ENCODE measurements at places on chromosomes 16 and 17.

- no peak for DNase-seq
Measured at GRCh38 chr16:84000989-84001642, 33.1 kb downstream of the NECAB2 start.

GRCh38 chr17:58229881-58230280 lies 8.5 kb upstream of the LPO start:
- DNase-seq = no peak

- no peak for DNase-seq
Measured at GRCh38 chr16:85753976-85754375, 3.1 kb upstream of the C16orf74 start.

- no peak for DNase-seq
Measured at GRCh38 chr16:4726616-4727015, 7.5 kb downstream of the ANKS3 start.

DNA sequence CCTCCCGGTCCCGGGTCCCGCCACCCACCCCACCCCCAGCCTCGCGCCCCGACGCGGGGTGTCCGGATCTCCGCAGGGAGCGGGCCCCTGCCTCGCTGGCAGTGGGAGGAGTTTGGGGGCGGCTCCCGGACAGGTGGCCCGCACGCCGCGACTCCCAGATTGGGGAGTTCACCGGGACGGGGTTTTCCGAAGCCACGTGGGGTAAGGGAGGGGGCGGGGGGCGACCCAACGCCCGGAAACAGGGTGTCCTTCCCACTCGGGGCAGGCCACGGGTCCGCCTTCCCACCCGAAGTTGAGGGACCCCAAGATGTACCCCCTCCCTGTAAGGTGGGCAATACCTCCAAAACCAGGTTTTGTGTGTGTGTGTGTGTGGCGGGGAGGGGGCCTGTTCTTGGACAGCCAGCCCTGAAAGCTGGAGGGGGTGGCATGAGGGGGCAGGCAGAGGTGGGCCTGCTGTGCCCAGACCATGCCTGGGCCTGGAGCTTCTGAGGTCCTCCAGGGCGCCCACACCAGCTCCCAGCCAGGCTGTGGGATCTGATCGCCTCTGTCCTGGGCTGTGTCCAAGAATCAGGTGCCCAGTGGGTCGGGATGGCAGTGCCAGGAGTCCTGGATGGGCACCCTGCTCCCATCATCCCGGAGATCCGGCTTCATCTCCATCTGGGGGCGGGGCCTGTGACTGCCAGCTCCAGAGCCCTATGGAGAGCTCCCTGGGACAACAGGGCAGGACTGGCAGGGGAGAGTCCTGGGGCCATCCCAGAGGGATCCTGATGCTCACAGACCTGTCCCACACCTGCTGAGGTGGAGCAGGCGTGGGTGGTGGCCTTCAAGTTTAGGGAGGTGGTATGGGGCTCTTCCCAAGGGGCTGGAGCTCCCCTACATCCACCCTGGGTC lies 767 bp downstream of the SYNGR2 start:
- DNase-seq = peak; percentile 58

GRCh38 chr16:69195369-69196029 lies 8.5 kb downstream of the SNTB2 start:
- no peak for DNase-seq

DNA sequence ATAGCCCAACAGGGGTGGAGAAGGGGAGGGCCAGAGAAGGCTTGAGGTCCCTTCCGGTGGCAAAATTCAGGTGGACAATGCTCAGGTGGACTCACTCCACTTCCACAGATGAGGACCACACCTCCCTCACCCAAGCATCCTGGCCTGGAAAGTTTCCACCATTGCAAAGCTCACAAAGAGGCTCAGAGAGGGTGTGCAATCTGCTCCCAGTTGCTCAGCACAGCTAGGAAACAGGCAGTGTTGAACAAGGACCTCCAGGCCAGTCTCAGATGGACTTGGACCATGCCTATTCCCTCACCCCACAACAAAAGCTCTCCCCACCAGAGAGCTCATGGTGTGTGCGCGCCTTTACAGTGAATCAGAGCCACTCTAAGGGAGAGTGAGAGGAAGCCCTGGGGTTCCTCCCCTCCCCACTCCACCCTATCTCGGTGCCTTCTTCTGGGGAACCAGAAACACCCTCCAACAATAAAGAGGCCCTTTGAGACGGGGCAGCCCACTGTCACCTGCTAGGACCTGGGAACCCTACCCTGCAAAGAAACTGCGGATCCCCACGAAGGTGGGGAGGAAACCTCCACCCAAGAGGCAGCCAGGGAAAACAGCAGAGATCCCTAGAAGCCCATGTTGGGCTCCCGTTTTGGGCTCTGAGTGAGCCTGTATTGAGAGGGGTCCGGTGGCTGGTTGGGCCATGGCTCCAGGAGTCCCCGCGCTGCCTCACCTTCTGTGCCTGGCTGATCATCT lies 1.6 kb downstream of the FAM83G start:
- no peak for DNase-seq

GRCh38 chr16:84735849-84736586 lies 36.2 kb downstream of the USP10 start:
- DNase-seq = no peak

DNA sequence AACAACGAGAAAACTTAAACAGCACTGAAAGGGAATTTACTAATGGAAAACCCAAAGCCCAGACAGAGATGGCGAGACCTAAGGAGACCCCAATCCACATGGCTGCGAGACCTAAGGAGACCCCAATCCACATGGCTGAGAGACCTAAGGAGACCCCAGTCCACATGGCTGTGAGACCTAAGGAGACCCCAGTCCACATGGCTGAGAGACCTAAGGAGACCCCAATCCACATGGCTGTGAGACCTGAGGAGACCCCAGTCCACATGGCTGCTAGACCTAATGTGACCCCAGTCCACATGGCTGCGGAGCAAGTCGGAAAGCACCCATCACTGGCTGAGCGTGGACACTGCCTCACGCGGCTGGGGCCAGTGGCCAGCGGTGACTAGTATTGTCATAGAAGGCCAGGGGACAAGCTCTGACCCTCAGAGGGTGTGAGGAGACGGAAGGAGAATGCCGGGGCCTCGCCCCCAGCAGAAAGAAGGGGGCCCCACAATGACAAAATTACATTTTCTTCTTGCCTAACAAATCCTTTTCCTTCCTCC lies 241.8 kb downstream of the C16orf95 start:
- no peak for DNase-seq

GRCh38 chr16:89507214-89507833 lies 879 bp upstream of the SPG7 start:
- DNase-seq = no peak

DNA sequence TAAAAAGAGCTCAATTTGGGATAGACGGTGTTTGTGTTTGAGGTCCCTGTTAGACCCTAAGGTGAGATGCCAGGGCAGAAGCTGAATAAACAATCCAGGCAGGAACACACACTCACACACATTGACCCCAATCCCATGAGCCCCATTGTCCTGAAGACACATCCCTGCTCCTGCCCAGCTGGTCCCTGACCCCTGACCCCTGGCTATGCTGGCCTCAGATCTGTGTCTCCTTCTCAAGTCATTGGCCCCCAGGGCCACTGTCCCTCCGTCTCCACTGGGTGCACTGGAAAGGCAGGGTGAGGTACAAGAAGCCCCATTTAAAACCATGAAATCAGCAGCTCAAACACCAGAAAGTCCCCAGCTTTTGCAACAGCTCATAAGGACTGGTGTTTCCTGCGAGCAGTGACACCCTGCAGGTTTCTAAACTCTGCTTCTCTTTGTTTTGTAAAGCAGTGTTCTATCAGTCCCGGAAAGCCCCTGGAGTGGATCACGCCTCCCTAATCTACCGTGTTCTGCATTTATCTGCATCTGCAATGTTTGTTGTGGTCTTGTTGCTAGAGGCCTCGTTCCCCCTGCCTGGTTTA lies 18.0 kb upstream of the ASGR2 start:
- peak; percentile 81 for DNase-seq

- DNase-seq = peak; percentile 75
Measured at GRCh38 chr16:2897110-2897509, 14.1 kb downstream of the FLYWCH2 start.
